Epithelial cell of prostate (primary cell): ENCODE measurements at places on chromosomes 4 and X.

DNA sequence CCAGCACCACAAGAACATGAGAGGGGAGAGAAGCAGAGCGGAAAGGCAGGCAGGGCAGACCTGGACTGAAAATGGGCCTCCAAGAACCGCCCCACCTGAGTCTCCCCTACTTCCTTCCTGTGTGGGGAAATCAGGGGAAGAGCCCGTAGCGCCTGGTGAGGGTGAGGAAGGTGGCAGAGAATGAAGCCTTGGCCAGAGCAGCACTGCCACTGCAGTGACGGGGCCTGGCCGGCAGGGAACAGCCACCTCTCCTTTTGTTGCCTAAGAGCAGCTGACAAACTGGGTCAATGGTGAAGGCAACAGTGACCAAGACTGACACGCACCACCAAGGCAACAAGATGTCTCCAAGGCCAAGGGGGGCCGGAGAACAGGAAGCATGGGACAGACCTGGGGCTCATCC lies 58.4 kb upstream of the CBR4 start:
- no peak for DNase-seq

DNA sequence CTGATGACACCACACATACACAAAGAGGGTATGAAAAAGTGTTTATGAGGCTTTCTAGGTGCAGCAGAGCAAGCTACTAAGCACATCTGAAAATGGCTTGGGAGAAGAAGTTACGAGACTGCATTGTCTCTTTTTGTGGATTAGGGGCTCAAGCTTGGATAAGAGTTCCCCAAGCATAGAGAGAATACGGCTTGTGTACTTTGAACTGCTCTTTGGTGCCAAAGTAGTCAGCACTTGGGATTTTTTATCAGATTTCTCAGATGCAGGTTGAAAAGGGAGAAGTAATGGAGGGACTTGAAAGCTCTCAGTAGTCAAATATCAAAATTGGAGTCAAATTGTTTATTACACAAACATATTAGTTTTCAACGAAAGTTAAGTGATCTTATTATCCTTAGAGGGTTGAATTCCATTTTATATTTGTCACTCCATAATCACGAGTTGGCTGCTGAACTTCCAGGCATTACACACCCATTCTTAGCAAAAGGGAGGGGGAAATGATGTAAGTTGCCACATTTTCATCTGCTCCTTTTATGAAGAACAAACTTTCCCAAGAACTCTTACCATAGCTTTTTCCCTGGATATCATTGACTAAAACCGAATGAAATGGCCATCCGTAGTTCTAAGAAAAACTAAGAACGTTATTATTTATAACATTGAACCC lies 1904.9 kb downstream of the PCDH7 start:
- DNase-seq, result no peak

DNA sequence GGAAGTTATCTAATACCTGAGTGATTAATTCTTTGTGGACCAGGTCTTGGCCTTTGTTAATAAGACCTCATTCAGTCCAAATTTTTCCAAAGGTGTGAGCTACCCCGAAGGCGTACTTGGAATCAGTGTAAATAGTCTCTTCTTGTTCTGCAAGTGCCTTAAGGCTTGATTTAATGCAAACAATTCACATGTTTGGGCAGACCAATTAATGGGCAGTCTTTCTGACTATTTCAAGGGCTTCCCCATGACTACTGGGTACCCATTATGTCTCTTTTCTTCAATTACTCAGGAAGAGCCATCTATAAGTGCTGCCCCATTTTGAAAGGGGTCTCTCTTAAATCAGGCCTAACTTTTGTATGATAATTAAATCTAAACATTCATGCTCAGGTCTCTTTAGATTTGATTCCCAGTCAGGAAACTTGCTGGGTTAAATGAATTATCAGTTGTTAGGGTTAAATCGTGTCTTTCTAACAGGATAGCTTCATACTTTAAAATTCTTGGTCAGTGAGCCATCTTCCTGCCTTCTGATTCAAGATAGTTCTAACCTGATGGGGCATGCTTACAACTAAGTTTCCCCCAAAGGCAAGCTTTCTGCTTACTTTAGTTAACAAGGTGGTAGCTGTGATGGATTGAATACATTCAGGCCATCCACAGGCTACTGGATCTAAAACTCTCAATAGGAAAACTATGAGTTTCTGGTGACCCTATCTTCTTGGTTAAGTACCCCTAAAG lies 179.6 kb downstream of the CCNG2 start:
- no peak for DNase-seq

GRCh38 chr4:31678356-31678755 lies 958.2 kb downstream of the PCDH7 start:
- no peak for DNase-seq

DNA sequence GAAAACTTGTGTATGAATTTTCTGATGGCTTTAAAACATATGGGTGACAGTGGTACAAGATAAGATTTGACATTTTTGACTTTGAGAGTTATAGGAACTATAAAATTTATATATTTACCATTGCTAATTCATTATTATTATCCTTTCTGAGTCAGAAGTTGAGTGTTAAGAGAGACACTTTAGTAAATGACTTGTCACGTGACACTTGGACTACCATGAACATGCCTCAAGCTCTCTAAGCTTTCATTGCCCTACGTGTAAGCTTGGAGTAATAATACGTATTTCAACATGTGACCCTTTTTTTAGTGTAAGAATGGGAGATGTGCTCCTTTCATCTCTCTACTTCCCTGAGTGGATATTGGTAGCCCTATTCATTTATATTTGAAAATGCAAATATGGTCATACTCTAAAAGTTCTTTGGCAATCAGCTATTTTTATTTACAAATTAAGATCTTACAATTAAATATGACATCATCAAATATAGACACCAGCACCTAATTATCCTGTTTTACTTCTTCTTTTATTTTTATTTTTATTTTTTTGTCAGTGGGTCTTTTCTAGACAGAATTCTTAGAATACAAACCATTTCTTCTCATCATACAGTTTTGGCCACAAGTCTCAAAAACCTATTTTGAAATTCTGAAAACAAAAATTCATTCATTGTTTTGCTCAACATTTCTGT lies 837.0 kb downstream of the PDHA2 start:
- no peak for DNase-seq

DNA sequence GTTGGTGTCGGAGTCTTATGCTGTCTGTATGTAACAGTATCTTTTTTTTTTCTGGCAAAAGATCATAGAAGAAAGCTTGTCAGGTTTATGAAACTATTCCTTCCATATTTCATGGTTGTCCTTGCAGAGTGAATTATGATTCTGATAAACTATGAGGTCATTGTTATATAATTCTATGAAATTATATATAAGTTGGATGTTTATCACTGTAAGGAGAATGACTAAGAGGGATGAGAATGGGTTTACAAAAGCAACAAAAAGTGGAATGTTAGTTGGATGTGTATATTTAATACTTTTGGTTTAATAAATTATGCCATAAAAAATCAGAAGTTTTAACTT lies 43.1 kb downstream of the RAPGEF2 start:
- DNase-seq, result no peak

GRCh38 chrX:134792077-134792476 lies 133.8 kb upstream of the PLAC1 start:
- no peak for DNase-seq

DNA sequence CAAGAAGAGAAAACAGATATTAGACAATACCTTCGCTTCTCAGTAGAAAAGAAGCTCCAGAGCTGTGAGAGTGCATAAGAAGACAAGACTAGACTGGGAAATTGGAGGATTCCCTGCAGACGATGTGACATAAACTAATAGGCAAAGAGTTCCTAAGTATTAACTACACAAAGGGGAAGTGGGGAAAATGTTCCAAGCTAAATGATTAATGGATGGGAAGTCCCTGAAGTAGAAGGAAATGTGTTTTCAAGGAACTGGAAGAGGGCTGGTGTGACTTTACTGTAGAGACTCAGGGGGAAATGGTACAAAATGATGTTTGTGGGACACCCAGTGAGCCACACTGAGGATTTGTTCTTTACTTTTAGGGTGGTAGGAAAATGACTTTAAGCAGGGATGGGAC lies 69.7 kb upstream of the DCLK2 start:
- DNase-seq, result no peak

- DNase-seq, result peak; percentile 70
These were observed 278.6 kb upstream of the DIPK2B start for GRCh38 chrX:45479196-45479834.

GRCh38 chrX:1226249-1226648 lies 13.8 kb upstream of the CRLF2 start:
- DNase-seq, result no peak

- no peak for DNase-seq
These were observed 489.2 kb upstream of the CTSO start for GRCh38 chr4:156442912-156443311.

- DNase-seq, result no peak
These were observed 22.3 kb upstream of the HTRA3 start for GRCh38 chr4:8247047-8247930.

DNA sequence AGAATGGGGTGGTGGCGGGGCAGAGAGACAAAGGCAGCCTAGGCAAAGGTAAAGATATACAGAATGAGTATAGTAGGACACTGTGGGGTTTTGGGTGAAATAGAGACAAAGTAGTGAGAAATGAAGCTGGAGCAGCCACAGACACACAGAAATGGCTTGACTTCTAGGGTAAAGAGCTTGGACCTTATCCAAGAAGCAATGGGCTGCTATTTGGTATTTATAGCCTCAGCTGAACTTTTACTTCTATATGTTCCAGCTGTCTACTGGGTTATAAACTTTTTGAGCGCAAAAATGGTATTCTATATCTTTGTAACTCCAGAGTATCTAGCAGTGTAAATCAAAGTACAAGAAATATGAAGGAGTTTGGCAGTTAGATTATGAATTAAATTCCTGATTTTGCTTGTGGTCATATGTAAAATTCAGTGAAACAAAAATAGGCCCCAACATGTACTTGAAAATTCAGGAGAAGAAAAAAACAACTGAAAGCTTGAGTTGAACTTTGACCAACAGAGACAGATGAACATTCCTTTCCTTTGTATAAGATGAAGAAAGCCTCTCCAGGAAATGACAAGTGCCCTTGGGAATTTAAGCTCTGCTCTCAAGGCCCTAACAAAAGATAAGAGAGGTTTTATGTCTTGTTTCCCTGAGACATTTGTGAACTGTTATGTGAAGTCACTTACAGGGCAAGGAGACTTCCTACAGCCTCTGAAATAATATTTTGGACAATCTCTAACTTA lies 354.1 kb downstream of the CHIC1 start:
- peak; percentile 12 for DNase-seq

DNA sequence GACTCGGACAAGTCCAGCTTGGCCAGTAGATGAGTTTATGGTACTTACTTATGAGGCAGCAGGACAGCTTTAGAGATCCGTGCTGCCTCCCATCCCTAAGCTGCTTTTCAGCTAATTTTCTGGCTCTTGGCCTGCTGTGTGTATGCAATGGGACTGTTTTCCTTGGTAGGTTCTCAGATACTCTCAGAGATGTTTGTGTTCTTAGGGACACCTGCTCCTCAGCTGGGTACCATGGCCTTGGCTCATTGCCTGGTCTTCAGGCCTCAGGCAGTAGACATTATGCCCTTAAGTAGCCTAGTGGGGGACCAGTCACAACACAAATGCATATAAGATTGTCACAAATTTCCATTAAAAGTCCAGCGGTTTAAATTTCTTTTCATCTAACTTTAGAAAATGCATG lies 688.0 kb downstream of the PCDH7 start:
- no peak for DNase-seq

DNA sequence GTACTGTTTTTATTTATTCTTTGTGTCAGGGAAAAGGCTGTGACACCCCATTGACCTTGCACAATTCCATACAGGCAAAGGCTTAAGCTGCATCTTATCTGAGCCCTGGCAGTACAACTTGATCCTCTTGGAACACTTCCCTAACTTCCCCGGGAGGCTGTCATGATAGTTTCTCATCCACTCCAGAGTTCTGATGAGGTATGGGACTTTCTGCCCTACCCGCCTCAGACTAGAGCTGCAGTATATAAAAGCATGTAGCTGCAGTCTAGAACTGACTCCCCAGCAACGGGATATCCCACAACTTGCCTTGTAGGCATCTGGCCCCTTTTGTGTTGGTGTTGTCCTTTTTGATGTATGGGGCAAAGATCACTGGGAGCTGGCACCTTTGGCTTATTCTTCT lies 72.7 kb downstream of the FNIP2 start:
- no peak for DNase-seq

DNA sequence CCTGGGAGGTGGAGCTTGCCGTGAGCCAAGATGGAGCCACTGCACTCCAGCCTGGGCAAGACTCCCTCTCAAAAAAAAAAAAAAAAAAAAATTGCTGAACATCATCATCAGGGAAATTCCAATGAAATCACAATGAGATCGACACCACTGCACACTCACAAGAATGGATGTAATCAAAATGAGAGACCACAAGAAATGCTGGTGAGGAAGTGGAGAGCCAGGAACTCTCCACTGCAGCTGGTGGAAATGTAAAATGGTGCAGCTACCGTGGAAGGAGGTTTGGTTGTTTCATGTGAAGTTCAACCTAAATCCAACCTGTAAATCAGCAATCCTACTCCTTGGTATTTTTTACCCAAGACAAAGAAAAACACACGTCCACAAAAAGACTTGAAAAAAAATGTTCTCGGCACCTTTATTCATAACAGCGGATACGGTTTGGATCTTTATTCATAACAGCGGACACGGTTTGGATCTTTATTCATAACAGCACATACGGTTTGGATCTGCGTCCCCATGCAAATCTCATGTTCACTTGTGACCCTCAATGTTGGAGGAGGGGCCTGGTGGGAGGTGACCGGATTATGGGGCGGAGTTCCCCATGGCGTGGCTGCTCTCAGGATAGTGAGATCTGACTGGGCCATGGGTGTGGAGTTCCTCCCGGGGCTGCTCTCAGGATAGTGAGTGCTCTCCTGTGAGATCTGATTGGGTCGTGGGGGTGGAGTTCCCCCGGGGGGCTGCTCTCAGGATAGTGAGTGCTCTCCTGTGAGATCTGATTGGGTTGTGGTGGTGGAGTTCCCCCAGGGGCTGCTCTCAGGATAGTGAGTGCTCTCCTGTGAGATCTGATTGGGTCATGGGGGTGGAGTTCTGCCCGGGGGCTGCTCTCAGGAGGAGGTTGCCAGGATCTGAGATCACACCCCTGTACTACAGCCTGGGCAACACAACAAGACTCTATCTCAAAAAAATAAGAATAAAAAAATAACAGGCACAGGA lies 7.7 kb downstream of the GAK start:
- DNase-seq, result no peak

DNA sequence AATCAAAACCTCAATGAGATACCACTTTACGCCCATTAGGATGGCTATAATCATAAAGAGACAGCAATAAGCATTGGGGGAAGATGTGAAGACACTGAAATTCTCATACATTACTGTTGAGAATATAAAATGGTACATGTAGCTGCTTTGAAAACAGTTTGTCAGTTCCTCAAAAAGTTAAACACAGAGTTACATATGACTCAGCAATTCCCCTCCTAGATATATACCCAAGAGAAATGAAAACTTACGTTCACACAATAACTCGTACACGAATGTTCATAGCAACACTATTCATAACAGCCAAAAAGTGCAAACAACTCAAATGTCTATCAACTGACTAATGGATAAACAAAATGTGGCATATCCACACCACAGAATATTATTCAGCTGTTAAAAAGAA lies 36.6 kb downstream of the PHF8 start:
- no peak for DNase-seq

DNA sequence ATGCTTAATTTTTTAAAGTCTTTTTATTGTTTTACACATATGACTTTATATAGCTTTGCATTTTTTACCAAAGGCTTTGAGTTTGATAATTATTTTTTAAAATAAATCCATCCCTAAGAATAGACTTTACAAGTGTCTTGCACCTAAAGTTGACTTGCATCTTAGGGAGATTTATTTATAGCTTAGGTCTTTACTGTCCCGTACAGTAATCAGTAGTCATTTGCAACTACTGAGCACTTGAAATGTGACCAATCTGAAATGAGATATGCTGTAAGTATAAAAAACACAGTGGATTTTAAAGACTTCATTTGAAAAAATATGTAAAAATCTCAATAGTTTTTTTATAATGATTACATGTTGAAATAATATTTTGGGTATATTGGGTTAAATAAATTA lies 19.2 kb downstream of the TBC1D1 start:
- DNase-seq, result no peak
